Thoracic aorta (tissue), 2 donors: ENCODE measurements at places on chromosomes 2 and 18.
A peak's percentile ranks its signal among the peaks of the same experiment; 100 is the strongest.

DNA sequence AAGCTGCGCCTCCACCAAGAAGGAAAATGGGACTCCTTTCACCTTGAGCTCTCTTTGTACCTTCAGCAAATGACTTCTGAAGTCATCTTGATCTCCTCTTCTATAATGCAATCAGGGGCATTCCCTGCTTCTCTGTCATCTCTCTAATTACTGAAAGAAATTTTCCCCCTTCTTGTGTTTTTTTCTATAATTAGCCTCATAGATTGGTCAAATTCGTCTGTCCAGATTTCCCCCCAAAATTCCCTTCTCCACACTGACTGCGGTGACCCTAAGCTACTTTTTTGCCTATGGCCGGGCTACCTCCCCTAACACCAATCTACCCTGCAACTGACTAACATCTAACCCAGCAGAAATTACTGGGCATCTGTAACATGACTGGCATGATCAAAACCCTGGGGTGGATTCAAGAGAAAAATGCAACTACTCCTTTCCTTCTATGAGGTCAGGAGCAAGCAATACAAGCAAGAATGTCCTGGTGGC lies 168.6 kb downstream of the BCL2 start:
- H3K4me1 ChIP-seq, result peaks cover 52% of the 10 kb centered on the region
- H3K36me3 ChIP-seq, result no peaks in the 10 kb centered on the region
- no peak overlapping the region for H3K27ac ChIP-seq
- no peaks in the 10 kb centered on the region for H3K27me3 ChIP-seq

DNA sequence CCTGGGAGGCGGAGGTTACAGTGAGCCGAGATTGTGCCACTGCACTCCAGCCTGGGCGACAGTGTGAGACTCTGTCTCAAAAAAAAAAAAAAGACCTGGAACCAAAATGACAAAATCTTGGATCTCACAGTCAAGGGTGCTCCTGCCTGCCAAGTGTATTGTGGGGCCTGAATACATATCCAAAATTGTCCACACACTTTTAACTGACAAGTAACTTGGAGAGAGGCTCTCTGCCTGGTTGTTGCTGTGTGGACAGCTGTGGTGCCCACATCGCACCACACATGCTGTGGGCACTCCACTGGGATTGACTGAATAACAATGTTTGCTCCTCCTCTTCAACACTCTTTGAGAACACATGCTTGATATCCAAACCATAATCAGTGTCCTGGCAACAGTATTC lies 117.6 kb upstream of the REV1 start:
- no peak overlapping the region for H3K27ac ChIP-seq
- peak overlapping the region; percentile 20 for H3K4me3 ChIP-seq
- no peaks in the 10 kb centered on the region for H3K36me3 ChIP-seq
- H3K27me3 ChIP-seq, result no peaks in the 10 kb centered on the region
- DNase-seq, result no peak
- H3K4me1 ChIP-seq, result peaks cover 2% of the 10 kb centered on the region

- H3K27ac ChIP-seq, result no peak overlapping the region
- H3K4me1 ChIP-seq, result no peaks in the 10 kb centered on the region
- H3K4me3 ChIP-seq, result no peak overlapping the region
- no peak for DNase-seq
- no peaks in the 10 kb centered on the region for H3K36me3 ChIP-seq
- H3K27me3 ChIP-seq, result no peaks in the 10 kb centered on the region
Measured at GRCh38 chr2:24461685-24462084, 29.4 kb upstream of the NCOA1 start.

DNA sequence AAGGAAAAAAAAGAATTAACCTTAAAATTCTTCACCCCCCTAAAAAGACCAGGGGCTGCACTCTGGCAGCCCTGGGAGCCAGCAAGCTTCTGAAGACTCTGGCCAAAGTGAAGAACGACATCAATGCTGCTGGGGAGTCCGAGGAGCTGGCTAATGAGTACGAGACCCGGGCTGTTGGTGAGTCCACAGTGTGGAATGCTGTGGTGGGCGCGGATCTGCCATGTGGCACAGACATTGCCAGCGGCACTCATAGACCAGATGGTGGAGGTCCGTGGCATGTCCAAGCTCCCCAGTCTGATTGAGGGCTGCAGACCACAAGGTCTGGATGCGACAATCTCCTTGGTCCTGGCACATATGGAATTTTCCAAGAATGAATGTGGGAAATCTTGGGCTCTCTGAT lies 47.4 kb downstream of the TRPM8 start:
- no peaks in the 10 kb centered on the region for H3K36me3 ChIP-seq
- no peaks in the 10 kb centered on the region for H3K27me3 ChIP-seq
- no peak overlapping the region for H3K4me3 ChIP-seq
- DNase-seq, result no peak

DNA sequence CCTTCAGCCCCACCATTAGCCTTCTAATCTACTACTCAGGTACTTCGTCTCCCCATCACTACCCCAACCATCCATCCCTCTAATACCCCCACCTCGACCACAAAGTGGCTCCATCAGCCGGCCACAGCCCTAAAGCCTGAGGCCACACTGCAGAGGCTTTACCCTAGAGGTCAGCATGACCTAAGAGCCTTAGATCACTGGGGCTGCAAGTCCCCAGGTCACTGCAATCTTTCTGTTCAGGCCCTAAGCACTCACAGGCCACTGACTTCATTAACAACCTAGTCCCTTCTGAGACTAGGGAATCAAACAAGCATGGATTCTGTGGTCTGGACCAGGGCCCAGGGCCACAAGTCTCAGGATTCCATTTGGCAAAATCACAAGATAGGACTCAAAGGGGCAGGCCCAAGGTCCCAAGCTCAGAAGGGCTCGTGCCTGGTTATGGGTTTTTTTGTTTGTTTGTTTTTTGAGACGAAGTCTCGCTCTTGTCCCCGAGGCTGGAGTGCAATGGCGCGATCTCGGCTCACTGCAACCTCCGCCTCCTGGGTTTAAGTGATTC lies 37.0 kb upstream of the PKDCC start:
- no peak overlapping the region for H3K27ac ChIP-seq
- no peak for DNase-seq
- no peaks in the 10 kb centered on the region for H3K4me1 ChIP-seq
- H3K4me3 ChIP-seq, result no peak overlapping the region
- H3K27me3 ChIP-seq, result no peaks in the 10 kb centered on the region

- DNase-seq, result no peak
- no peak overlapping the region for H3K27ac ChIP-seq
- no peak overlapping the region for H3K4me3 ChIP-seq
- no peaks in the 10 kb centered on the region for H3K36me3 ChIP-seq
- no peaks in the 10 kb centered on the region for H3K27me3 ChIP-seq
Measured at GRCh38 chr2:198961547-198961946, 496.2 kb downstream of the SATB2 start.

DNA sequence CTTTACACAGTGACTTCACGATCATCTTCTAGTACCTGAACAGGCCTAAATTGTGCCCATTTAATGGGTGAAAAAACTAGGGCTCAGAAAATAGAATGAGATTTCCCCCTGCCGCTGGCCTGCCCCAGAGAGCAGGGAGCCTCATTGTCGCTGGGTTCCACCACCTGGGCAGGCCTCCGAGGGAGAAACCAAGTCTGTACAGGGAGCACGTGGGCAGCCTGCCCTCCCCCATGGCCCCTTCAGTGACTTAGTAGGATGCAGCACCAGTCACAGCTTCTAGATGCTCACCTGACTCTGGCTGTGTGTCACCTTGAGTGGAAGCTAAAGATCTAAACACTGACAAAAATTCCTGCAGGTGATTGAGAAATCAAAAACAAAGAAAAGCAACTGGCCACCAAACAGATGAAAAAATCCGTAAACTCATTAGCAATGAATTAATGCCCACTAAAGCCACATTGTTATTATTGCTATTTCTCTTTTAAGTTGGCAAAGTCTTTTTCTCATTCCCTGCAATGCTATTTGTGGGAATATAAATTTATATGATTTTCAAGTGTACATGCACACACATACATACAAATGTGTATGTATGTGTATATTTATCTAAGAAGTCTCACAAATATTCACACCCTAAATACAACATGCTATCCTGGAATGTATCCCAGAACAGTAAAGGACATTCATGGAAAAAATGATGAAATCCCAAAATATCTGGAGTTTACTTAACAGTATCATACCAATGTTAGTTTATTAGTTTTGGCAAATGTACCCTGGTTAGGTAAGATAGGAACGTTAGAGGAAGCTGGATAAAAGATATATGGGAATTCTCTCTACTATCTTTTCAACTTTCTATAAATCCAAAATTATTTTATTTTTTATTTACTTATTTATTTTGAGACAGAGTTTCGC lies 18.7 kb upstream of the ASPRV1 start:
- H3K4me1 ChIP-seq, result peaks cover 5% of the 10 kb centered on the region
- no peak overlapping the region for H3K27ac ChIP-seq
- H3K36me3 ChIP-seq, result no peaks in the 10 kb centered on the region

- H3K27me3 ChIP-seq, result no peaks in the 10 kb centered on the region
- H3K36me3 ChIP-seq, result no peaks in the 10 kb centered on the region
- no peak for DNase-seq
Measured at GRCh38 chr2:28277466-28277865, 115.2 kb upstream of the FOSL2 start.

- H3K4me1 ChIP-seq, result no peaks in the 10 kb centered on the region
- no peak for DNase-seq
Measured at GRCh38 chr18:67455890-67456501, 60.5 kb downstream of the DSEL start.

- H3K27me3 ChIP-seq, result no peaks in the 10 kb centered on the region
- H3K4me3 ChIP-seq, result no peak overlapping the region
- no peak overlapping the region for H3K27ac ChIP-seq
- H3K36me3 ChIP-seq, result no peaks in the 10 kb centered on the region
- no peak for DNase-seq
Measured at GRCh38 chr2:37829616-37830395, 95.3 kb upstream of the RMDN2 start.
